ENCODE measurements at places on chromosomes 7 and 10.

GRCh38 chr10:69860271-69860670 is 58.6 kb downstream of the COL13A1 start:
- no peak for DNase-seq

DNA sequence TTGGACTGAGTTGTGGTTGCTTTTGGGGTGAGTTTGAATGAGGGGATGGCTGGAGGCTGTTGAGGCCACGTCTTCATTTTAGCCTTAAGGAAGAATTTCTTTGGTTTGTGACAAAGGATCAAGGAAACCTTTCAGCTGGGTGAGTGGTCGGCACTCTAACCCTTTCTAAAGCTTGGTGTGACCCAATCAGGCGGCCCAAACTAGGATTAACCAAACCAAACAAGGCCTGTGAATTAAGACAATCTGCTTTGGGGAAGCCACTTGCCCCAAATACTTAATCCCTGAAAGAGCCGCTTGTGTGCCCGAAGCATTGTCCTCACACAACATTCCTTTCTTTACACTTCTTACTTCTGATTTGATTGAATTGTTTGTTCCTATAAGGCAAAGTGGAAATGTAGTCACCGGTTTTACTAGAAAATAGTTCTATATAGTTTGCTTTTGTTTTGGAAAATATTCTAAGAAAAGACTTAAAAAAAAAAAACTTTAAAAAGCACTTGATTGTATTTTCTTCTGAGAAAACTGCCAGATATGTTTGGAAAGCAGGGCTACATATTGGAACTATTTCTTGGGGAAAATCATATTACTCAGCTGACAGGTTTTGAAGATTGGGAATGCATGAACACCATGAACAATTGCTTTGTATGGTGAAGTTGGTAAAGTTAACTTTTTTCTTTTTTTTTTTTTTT is 272.4 kb upstream of the BMPER start:
- DNase-seq, result no peak

GRCh38 chr7:64551375-64552142 is 11.3 kb downstream of the ZNF680 start:
- no peak for DNase-seq

DNA sequence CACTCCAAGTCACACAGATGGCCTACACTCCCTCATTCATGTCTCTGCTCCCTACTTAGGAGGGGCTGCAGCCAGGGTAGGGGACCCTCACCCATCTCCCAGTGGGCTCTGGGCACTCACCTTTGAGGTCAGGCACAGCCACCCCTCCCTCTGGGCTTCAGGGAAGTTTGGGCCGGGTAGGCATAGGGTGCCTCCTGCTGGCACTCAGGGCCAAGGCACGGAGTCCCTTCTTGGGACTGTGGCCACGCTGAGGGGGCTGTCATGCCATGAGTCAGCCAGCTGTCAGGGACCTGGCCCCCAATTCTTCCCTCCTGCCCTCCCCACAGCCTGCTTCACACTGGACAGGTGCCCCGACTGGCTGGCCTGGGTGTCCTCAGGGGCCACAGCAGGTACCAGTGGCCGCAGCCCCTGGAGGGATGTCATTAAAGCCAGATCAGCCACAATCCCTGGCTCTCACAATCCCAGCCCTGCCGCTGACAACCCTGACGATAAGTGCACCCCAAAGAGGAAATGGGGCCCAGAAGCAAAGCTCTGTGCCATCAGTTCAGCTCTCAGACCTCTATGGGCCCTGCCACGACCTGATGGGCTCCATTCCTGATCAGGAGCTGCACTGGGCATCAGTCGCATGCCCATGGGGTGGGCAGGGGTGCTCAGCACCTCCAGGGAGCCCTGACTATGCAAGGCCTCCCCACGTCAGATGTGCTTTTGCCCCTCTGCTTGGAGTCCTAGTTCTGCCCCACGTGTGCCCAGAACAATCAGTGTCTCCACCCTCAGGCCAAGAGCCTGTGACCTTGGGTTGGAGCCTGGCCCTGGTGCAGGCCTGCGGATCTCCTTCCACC is 34.1 kb upstream of the RET start:
- DNase-seq, result no peak
